MM.1S (cell line): ENCODE measurements at places on chromosomes 7 and 10.

GRCh38 chr7:150799741-150800580 lies at the start of gene TMEM176B:
TMEM176B (minus strand) TSS chr7:150800364; CDS start chr7:150796569, 3,795 bp downstream.
- DNase-seq: no peak

GRCh38 chr10:48614481-48615390 lies 9.9 kb upstream of the ARHGAP22 start:
- DNase-seq: peak; percentile 65

DNA sequence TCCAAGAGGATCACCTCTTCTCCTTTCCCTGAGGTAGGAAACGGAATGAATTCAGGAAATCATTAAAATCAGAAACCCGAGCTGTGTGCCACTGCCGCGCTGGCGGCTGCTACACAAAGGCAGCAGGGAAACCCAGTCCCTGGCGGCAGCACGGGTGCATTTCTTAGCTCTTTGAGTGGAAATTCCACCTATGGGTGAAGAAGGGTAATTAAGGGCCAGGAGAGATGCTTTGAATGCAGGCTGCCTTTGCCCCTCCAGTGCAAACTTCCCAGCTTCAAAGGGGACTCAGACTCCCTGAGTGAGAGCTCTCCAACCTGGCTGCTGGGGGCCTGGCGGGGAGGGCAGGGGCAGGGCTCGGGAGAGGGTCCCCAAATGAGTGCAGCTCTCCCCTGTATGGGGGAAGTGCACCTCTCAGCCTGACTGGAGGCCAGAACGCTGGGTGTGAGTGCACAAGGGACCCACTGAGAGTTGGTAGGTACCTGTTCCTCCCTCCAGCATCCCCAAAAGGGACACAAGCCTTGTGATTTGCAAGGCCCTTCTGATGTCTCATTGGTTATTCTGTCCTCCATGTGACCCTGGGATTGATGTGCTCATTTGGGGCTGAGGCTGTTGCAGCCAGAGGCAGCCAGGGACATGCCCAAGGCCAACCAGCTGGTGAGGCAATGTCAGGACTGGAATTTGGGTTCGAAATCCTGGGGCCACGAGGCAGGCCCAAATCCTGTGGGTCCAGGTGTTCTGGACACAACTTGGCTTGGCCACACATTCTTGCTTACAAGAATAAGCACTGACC lies 16.3 kb upstream of the ZMIZ1 start:
- no peak for DNase-seq

DNA sequence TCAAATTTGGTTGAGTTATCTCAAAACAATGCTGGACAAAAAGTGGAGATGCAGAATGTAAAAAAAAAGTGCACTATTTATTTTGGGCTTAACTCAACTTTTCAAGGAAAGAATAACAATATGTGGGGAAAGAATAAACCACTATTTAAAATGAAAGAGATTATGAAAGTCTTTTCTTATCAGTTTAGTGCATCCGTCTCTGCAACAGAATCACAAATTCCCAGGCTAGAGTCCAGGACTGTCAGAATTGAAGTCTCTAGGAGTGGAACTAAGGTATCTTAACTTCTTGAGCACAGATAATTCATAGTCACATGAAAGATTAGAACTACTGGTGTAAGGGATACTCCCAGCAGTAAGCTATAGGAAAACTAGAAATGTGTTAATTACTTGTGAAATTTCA lies 1200.3 kb upstream of the LRRN3 start:
- DNase-seq: no peak

DNA sequence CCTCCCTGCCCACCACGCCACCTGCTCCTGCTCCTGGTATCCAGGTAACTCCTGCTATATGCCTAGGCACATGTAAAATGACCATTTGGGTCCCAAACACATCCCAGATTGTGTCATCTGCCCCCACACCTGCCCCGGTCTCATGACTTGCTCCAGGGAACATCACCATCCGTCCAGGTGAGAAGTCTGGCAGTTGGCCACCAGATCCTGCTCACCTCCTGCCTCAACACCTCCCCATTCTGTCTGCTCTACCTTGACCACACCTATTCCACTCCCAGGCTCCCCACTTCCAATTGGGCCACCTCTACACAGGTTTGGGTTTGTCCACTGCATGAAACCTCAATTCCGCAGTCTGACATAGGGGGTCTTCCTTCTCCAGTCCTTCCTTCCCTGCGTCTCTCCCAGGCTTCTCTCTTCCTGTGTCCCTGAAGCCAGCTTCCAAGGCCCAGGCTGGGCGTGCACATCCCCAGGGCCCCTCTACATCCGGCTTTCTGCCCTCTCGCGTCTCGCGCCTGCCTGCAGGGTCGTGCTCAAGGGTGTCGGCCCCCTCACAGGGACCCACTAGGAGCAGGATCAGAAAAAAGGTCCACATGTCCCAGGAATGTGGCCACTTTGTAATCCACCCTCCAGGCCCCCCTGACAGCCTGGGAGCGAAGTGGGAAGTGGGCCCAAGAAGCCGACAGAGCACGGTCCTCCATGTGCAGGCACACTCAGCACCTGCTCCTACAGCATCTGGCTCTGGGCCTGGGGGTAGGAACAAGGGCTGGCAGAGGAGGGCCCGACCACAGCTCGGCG lies 49.3 kb upstream of the DAGLB start:
- no peak for DNase-seq

GRCh38 chr7:14071045-14071444 lies 81.6 kb upstream of the ETV1 start:
- DNase-seq: no peak

DNA sequence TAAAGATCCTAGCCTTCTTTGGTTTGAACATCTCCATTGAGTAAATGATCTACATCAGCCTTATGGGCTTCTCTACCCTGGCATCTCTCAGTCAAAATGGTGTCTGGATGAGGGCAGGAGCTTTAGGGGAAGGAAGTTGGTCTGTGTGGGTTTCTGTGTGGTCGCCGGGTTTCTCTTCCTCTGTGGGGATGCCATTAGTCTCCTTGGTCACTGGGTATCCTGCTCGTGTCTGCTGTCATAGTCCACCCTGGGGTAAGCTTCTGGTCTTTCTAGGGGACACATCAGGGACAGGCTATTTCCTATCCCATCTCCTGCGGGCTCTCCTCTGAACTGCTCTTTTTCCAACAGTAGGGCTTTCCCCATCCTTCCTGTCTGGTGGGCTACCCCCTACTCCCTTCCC lies 150.3 kb upstream of the NPY start:
- no peak for DNase-seq

DNA sequence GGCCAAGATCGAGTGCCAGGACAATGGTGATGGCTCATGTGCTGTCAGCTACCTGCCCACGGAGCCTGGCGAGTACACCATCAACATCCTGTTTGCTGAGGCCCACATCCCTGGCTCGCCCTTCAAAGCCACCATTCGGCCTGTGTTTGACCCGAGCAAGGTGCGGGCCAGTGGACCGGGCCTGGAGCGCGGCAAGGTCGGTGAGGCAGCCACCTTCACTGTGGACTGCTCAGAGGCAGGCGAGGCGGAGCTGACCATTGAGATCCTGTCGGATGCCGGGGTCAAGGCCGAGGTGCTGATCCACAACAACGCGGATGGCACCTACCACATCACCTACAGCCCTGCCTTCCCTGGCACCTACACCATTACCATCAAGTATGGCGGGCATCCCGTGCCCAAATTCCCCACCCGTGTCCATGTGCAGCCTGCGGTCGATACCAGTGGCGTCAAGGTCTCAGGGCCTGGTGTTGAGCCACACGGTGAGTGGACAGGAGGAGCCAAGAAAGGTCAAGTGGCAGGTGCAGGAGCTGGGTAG lies 14.6 kb downstream of the FLNC start:
- no peak for DNase-seq

DNA sequence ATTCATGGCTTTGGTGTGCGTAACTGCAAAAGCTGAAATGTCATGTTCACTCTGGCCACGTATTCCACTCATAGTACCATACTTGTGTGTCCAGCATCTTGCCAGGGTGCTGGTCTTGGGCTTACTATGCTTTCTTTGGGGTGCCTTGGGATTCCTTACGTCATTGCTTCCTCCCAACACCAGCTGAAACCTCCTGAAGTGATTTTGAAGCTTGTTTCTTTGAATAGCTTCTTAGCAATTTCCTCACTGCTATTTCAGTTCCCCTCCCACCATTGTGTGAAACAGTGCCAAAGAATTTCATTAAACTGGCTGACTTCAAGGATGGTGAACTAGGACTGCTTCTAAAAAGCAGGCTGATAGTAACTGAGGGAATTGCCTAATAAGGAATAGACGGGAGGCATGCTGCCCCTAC lies 36.9 kb downstream of the ENTPD1 start:
- no peak for DNase-seq

DNA sequence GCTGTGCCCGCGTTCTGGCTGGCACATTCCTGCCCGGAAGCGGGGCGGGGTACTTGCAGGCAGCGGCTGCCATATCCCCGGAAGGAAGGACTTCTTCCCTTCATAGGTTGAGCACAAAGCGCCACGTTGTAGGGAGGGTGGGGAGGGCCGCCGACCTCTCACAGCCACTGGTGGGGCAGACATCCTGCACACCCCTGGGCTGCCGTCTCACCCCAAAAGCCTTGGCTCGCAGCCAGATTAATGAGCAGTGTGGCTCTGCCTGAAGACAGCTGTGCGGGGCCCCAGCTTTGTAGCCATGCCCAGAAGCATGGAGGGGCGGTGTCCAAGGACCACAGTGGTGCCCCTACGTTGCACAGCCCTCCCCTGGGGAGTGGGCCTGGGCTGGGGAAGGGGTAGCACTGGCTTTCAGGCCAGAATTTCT lies 54.3 kb upstream of the DPYSL4 start:
- DNase-seq: no peak

GRCh38 chr10:83734278-83734677 lies 405.0 kb upstream of the GHITM start:
- DNase-seq: no peak

DNA sequence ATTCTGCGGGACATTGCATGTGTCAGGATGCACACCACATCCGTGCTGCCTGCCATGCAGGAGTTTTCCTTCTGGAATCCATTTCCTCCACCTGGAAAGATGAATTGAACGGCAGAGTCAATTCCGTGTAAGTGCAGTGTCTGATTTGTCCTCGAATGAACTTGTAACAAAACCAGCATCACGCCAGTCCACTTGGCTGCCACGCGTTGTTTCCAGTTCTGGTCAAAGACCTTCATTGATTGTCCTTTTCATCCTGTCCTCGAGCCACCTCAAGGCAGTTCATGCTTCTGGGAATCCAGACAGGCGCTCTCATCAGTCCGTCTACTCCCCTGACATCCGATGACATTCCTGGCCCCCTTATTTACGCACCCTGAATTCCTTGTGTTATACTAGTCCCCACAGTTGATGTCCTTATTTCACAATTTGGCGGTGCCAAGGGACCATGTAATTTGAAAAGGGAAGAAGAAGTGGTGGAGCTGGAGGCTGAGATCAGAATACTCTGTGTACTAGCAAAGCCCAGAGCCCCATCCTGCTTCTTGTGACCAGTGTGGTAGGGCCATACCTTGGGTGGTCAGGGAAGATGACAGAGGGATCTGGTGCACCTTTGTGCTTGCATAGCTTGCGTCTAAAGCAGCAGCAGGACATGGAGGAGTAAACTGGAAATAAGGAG lies 502.2 kb downstream of the PLXNA4 start:
- no peak for DNase-seq

DNA sequence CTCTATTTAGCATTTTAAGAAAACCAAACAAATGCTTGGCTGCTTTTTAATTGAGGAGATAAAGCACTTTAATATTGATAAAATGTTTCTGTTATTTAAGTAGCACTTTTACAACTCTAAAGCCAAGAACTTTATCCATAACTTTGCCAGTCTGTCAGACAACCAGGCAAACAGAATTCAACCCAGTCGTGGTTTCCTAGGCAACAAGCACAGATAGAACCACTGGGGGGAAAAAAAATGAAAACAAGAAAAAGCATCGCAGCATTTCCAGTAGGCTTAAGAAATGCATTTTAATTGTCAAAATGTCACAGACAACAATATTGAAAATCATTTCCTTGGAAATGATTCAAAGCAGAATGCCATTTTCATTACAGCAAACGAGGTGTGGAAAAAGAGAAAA lies 323.4 kb downstream of the PARD3 start:
- no peak for DNase-seq

DNA sequence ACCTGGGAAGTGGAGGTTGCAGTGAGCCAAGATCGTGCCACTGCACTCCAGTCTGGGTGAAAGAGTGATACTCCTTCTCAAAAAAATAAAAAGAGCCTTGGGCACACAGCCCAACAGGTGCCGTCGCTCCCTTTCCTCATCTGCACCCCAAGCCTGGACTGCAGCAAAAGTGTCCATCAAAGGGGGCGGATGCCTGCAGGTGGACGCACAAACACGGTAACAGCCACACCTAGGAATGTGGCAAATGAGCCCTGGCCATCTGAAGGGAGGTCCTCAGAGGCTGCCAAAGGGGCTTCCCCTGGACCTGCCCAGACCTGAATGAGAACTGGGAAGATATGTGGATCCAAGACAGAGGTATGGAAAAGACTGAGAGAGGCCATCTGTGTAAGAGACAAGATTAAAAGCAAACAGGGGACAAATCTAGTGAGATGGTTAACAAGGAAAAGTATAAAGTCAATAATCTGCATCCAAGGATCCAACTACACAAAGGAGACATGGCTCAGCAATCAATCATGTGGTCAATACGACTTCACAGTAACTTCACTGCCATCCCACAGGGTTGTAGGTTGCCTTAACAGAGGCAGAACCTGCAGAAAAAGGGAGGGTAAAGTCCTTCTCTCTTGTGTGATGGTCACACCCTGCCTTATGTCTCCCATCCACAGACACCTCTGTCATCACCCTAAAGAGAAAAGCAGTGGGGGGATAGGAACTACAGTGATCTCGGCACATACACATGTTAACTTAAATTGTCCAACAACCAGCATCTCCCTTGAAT lies 25.4 kb downstream of the DRGX start:
- no peak for DNase-seq

- peak; percentile 46 for DNase-seq
Measured at GRCh38 chr7:98733036-98733435, 116.0 kb downstream of the NPTX2 start.

- no peak for DNase-seq
Measured at GRCh38 chr7:42180806-42181205, 56.2 kb downstream of the GLI3 start.

DNA sequence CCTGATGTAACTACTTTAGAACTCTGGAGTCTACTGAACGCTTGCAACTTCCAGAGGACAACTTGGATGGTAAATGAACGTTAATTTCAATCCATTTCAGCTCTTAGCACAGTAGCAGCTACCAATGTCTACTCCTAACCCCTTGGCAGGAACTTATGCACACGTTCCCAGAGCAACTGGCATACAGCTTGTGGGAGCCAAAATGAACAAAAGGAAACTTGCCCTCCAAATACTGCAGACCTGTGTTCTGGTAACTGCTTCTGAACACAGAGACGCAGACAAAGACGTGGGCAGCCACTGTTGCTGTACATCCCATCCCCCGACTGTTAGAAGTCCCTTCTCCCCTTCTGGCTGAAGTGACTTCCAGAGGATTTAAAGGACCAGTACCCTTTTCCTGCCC lies 61.3 kb downstream of the XPNPEP1 start:
- no peak for DNase-seq

GRCh38 chr7:132494474-132494873 lies 81.8 kb downstream of the PLXNA4 start:
- no peak for DNase-seq

GRCh38 chr7:82722946-82723345 lies 279.4 kb upstream of the CACNA2D1 start:
- DNase-seq: no peak

DNA sequence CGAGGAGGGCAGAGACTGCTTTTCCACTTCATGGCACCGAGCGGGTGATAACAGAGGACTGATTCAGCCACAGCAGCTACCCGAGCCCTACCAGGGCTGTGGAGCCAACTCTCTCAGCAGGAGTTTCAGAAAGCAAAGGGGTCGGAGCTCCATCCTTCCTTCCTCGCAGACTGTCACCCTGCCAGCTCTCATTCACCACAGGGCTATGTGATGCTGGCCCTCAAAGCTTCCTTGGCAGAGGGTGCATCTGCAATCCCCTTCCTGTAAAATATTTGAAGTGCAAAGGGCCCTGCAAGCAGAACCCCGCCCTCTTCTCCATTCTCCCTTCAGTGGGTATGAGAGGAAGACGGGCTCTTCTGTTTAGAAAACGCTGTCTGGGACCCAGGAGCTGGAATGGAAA lies 105.3 kb upstream of the LYZL2 start:
- no peak for DNase-seq
